ENCODE measurements at places on chromosomes 3 and 15.

GRCh38 chr3:185744997-185745843 is 79.6 kb downstream of the IGF2BP2 start:
- no peak for DNase-seq

DNA sequence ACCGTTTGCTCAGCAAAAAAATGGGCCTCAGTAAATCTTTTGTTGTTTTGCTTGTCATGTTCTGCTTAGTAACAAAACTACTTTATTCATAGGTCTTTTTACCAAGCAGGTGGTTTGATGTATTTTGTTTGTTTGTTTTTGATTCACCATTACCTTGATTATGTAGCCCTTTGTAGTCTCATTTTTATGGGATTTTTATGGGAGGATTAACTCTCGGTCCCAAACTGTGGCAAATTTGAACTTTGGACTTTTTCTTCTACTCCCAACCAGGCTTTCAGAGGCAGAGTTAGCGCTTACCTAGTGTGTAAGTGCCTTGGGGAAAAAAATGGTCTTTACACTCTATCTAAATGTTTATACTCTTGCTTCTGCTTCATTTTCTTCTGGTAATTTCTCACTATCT is 276.7 kb upstream of the POU1F1 start:
- no peak for DNase-seq

DNA sequence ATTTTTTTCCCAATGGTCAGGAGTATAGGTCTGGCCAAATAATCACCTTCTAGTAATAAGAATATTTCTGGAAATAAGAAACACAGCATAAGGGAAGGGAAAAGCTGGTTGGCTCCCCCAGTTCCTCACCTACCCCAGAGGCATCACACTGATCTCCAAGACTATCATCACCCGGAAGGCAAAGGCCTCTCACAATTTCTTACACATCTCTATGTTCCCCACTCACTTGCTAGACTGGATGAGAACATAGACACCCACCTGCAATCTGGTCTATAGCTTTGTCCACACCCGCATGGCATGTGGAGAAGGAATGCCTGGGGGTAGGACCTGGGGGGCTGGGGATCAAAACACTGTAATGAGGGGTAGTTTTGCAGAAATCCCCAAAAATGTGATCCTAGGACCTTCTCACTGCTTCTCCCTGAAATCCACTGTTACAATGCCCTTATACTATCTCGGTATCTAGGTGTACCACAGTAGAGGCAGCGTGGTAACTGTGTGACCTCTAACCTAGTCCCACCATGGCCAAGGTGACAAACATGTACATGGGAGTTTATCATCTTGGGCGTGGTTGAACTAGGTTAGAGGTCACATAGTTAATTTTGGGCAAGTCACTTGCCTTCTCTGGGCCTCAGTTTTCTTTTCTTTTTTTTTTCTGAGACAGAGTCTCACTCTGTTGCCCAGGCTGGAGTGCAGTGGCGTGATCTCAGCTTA is 29.5 kb upstream of the NRROS start:
- no peak for DNase-seq

DNA sequence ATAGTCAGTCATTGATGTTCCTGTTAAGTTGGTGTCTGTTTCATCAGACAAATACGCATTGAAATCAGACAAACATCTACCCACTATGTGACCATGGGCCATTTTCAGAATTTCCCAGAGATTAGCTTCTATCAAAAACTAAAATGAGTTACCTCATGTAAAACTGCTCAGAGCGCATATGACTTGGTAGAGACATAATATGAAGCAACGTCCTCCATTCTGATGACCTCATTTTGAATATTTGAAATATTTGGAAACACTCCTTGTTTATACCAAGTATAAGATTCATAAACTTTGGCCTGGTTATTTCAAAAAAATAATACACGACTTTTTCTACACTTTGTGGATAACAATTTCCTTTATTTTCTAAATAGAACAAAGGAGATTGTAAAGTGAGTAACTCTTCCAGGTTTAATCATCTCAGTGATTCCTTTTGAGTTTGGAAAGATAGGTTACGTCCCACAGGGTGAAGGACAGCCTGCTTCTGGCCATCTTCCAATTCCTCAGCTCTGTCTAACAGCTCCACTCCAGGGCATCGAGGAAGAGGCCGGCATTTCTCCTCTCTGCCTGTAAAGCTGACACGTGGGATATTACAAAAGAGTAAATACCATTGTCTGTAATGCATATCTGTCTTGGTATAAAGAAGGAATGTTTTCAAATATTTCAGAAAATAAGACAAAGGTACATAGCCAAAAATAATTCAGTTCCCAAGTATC is 122.6 kb downstream of the CADM2 start:
- no peak for DNase-seq

DNA sequence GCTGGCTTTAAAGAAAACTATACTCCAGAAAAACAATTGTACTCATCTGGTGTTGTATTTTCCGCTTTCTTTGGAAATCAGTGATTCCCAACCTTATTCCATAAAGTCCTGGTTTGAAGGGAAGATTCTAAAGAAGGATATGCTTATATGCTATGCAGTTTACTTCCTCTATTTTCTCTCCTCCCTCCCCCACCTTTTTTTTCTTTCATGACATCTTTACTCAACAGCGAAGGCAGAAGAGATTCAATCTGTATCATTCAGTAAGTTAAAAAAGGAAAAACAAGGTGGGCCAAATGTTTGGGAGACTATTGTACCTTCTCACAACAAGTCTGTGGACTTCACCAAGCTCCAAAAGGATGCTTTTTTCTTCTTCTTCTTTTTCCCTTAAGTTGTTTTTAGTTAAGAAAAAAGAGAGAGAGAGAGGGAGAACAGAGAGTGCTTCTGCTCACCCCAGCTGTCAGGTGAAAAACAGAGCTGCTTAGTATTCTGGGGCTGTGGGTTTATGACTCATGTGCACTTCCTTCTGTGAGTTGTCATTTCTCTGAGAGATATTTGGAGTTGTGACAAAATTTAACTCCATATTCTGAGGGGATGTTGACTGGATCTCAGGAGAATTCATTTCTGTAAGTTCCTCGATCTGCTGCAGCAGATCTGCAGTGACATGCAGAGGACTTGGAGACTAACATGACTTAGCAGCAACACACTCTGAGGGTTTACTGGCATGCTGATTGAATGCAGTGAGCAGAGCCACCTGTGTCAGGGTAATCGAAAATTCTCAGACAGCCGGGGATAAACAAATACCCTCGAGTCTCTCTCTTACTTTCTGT is 70.7 kb downstream of the SSR3 start:
- DNase-seq, result peak; percentile 9

DNA sequence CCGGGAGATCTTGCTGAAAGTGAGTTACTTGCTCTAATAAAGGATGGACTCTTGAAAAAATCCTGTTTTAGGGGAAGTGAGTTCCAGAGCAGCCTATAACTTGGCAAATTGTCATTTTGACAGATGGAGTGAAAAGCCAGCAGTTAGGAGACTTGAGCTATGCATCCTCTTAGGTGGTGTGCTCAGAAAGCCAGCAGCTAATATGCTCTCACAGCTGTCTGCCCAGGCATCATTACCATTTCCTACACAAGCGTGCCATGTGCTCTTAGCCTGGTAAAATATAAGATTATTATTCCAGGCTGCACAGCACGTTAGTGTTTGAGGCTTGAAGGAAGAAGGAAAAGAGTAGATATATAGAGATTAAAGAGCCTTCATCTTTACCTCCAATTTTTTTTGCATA is 151.0 kb downstream of the CHL1 start:
- no peak for DNase-seq

- no peak for DNase-seq
These were observed 61.0 kb downstream of the ISG20 start for GRCh38 chr15:88699861-88700260.

DNA sequence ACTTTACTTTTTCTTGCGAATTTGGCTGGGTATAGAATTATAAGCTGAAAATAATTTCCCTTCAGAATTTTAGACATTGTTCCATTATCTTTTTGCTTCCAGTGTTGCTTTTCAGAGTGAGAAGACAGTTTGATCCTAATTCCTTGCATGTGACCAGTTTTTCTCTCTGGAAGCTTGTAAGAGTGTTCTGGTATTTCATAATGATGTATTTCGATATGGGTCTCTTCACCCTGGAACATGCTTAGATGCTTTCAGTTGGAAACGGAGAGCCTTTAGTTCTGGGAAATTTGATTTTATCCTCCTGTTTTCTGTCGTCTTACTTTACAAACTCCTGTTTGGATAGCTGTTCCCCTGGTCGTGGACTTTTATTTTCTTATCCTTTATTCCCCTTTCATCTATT is 13.9 kb downstream of the ALPK3 start:
- no peak for DNase-seq

- DNase-seq, result no peak
These were observed 42.3 kb downstream of the NKIRAS1 start for GRCh38 chr3:23874359-23875112.

DNA sequence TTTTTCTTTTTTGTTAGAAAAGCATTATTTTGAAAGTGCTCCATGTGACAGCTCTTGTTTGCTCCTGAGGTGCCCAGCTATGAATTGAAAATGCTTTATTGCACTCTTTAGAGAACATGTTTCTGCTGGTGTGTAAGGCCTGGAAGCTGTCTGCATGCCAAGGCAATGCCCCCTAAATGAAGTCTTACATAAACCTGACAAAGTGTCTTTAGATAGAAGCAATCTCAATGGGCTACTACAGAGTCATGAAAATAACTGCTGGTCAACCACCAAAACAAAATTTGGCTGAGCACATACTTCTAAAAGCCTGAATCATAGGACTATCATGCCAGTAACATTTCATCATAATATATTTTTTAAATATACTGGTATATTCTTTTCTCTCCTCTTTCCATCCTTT is 178.7 kb downstream of the THRB start:
- DNase-seq, result no peak

DNA sequence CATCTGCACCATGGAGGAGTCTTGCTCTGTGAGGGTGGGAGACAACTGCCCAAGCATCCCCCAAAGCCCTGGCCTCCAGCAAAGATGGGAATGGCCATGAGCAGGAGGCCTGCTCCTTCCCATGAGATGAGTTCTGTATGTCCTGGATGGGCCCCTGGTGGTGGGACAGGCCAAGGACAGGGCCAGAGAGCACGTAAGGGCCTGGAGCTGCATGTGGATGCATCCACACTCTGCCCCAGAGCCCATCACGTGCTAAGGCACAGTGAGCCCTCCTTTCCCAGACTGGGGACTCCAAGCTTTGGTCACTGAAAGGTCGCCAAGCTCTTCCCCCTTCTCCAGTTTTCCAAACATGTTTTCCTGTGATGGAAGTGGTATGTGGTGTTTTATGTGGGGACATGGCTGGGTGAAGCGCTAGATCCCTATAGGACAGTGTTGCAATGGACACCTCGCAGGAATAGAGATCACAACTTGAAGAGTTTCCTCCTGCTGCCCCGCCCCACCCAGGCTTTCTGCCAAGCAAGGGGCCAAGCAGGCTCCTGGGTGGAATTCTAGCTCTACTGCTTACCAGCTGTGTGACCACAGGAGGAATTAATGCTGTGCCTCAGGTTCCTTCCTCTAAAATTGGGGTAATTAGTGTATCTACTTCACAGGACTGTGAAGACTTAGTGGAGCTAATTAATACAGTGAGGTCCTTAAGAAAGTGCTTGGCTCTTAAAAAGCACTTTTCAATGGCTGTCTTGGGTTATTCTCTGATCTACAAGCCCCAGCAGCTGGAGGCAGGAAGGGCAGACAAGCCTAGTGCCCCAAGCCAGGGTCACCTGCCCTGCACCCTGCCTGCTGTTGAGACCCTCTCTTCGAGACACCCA is 106.4 kb upstream of the RPL32 start:
- DNase-seq, result no peak

GRCh38 chr3:152260026-152260425 is 8.7 kb upstream of the MBNL1 start:
- DNase-seq, result no peak

- DNase-seq, result no peak
These were observed 51.1 kb upstream of the CD200R1L start for GRCh38 chr3:112897791-112898190.

GRCh38 chr3:101466465-101467309 is 46.3 kb downstream of the SENP7 start:
- DNase-seq, result no peak

- no peak for DNase-seq
These were observed 51.4 kb downstream of the DNAJB8 start for GRCh38 chr3:128415200-128415772.

DNA sequence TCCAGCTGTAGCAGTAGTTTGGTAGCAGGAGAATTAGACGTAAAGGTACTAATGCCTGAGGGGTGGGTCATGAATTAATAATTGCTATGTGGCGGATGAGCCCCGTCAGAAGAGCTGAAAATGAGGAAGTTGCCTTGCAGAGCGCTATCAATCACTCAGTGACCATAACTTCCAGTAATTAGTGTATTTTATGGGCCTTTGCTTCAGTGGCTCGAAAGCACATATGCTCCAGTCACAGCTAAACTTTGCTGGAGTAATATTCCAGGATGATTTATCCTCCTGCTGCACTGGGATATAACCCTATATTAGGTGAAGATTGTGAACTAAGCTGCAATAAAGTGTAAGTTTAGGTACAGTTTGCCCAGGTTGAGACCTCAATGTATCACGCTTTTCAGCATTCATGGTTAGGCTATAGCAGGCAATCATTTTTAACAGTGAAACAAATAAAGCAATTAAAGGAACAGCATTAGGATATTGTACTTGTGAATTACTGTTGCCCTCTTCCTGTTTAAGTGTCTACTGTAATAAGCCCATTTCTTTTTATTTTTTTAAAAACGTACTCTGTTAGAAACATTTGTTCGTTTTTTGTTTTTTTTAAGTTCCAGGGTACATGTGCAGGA is 104.6 kb upstream of the SKOR1 start:
- DNase-seq, result no peak

DNA sequence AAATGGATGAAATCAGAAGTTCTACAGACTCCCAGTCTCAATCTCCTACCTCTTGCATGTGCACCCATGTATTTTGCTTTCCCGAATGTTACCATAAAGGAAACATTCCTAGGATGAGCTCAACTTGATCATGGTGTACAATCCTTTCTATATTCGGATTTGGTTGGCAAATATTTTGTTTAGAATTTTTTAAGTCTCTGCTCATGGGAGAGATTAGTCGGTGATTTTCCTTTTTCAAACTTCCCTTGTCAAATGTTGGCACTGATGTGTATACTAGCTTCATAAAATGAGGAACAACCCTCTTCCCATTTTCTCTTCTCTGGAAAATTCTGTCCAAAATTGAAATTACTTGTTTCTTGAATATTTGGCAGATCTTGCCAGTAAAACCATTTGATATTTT is 317.6 kb upstream of the RASGRP1 start:
- no peak for DNase-seq

GRCh38 chr3:25944329-25944728 is 154.4 kb downstream of the OXSM start:
- DNase-seq, result no peak

GRCh38 chr15:51731549-51732267 is 5.7 kb downstream of the LYSMD2 start:
- no peak for DNase-seq

- DNase-seq, result no peak
These were observed 131.6 kb downstream of the LRRK1 start for GRCh38 chr15:101050623-101051290.

- DNase-seq, result no peak
These were observed 810.2 kb downstream of the TUSC7 start for GRCh38 chr3:117519776-117520175.

DNA sequence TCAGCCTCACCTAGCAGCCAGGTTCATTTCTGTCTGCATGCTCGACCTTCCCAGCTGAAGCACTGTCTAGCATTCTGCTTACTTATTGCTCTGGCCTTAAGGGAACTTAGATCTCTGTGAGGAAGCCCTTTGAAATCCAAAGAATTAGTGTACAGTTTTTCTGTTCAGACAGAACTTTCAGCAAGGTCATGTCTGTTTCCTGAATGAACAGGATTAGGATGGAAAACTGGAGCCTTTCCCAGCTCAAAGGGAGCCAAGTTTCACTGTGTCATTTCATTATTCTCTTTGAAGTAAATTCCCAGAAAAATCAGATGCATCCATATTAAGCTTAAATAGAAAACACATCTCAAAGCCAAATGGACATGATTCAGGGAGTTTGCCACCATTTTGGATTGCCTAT is 457.3 kb upstream of the KCNMB2 start:
- no peak for DNase-seq

Measured in stimulated activated CD4-positive, alpha-beta T cell treated with anti-CD3 and anti-CD28 coated beads, Interleukin-12 subunit alpha, Interleukin-12 subunit beta, amount 100 ng/mL, for 4 hours (primary cell).